ENCODE measurements at places on chromosomes 2 and 18.
A peak's percentile ranks its signal among the peaks of the same experiment; 100 is the strongest.

DNA sequence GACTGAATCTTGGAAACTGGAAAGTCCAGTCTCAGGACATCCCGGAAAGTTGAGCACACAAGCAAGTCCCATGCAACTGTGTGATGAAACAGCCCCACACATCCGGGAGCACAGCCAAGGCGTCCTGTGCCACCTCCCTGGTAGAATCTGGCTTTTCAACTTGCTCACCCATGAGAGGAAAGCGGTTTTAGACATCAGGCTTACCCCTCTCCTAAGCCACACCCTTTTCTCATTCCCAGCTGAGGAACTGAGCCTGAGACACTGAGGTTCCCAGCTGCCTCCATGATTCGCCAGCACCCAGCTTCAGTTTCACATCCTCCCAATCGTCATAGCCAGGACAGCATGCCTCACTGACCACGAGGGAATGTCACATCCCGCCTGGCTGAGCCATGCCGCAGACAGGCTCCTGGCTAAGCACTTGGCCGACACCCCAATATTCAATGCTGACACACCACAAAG lies 60.3 kb downstream of the STEAP3 start:
- no peak for DNase-seq

GRCh38 chr2:160402997-160403979 lies 90.3 kb downstream of the RBMS1 start:
- no peak for DNase-seq

GRCh38 chr2:128809259-128809636 lies 490.6 kb upstream of the HS6ST1 start:
- DNase-seq: no peak

GRCh38 chr18:50559752-50560680 lies at the start of gene MAPK4:
Gene MAPK4, plus strand, starts transcription at chr18:50560087. Its CDS starts 103,872 bp downstream, at chr18:50663959.
- peak; percentile 71 for DNase-seq

DNA sequence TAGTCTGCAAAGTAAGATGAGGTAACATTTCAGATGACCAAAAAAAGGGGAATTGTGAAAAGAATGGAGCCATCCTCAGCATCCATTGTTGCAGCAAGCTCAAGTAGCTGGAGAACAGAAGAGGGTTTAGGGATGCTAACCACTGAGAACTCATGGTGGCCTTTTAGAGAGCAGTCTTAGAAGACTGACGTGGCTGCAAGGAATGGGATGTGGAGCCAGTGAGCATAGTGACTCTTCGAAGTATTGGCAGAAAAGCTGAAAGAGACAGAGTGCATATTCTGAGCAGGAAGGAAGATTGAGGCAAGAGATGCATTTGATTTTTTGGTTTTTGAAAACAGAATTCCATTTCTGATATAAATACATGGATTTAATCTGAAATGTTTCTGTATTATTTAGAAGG lies 151.2 kb downstream of the UBE2E3 start:
- no peak for DNase-seq

- no peak for DNase-seq
Measured at GRCh38 chr18:76434452-76434851, 60.6 kb downstream of the ZNF516 start.

DNA sequence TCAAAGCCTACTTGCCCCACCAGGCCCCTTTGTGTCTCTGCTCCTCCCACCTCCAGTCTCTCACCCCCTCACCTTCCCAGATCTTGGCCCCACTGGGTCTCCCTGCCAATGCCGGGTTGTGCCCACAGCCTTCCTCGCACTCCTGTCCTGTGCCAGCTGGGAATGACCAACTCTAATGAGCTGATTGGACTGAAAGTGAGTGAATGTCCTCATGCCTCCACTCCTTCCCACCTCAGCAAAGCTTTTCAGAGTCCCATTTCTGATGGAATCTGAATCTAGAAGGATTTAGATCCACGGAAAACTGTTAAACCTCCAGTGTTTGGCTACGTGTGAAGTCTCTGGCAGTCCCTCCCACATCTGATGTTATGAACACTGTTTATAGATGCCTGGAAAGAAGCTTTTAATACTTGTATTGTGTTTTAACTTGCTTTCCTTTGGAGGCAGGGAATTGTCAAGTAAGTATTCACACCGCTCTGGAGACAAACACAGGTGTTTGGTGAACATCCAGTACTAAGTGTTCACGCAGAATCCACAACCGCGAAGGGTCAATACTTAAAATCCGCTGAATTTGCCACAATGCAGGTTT lies 103.9 kb downstream of the RTN4 start:
- no peak for DNase-seq

DNA sequence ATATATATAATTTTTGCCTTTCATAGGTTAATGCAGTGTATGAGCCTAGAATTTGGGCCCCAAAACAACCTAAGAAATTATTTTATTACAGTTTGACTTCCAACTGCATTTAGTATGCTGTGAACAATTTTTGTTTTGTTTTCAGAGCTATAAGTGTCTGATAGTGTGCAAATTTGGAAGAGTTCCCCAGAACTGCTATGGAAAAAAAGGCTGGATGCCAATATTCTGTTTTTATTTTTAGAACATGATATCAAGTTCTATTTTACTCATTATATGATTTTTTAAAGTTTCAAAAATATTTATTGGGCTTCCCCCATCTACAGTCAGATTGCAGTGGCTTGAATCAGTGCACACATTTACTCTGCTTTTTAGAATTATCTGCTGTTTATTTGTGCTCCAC lies 42.6 kb downstream of the MRPS9 start:
- DNase-seq: no peak

DNA sequence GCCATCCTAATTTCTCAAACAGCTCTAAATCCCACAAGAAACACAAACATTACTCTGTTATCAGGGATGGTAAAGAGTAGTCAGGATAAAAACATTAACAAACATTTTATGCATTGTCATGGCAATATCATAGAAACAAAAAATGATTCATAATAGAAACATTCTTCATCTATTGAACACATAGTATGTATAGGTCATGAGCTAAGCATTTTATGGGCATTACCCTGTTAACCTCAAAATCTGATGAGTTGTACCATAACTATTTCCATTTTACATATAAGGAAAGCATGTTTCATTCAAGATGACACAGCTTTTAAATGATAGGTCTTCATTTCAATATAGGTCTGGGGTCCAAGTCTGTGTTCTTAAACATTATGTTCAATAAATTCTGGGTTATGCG lies 344.9 kb downstream of the RND3 start:
- no peak for DNase-seq

GRCh38 chr2:231683292-231684235 lies 24.8 kb upstream of the PTMA start:
- peak; percentile 71 for DNase-seq
